ENCODE measurements at places on chromosomes 4 and X.
A peak's percentile ranks its signal among the peaks of the same experiment; 100 is the strongest.

- no peak for DNase-seq
Observed at GRCh38 chr4:41792166-41792565, 43.6 kb upstream of the PHOX2B start.

DNA sequence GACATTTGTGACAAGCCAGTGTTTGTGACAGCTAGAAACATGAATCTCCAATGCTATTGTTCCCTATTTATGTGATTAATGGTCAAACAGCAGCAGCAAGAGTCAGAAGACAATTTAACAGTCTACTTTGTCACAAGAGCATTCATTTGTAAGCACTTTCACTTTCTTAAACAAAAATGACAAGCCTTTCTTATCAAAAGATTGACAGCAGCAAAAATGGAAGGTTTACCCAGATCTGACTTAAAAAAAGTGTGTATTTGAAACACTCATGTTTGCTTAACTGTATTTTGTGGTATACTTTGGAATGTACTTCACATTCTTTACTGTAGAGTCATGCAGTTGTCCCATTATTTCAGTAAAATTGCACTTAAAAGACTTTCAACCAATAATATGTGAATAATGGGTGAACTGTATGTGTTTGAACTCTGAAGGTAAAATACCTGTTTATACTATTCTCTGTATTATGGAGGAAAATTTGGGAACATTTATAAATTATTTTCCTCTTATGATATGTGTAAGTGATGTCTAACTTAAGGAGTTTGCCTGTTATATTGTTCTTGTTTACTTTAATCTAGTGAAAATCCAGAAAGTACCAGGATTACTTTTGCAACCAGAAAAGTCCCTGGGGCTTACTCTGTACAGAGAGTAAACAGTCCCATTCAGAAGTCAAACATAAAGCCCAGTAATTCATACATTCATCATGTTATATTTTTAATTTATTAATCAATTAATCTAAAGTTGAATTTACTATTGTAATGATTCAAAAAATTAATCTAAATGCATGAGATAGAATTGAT, 314.9 kb upstream of the TRAM1L1 start:
- DNase-seq: peak; percentile 81

DNA sequence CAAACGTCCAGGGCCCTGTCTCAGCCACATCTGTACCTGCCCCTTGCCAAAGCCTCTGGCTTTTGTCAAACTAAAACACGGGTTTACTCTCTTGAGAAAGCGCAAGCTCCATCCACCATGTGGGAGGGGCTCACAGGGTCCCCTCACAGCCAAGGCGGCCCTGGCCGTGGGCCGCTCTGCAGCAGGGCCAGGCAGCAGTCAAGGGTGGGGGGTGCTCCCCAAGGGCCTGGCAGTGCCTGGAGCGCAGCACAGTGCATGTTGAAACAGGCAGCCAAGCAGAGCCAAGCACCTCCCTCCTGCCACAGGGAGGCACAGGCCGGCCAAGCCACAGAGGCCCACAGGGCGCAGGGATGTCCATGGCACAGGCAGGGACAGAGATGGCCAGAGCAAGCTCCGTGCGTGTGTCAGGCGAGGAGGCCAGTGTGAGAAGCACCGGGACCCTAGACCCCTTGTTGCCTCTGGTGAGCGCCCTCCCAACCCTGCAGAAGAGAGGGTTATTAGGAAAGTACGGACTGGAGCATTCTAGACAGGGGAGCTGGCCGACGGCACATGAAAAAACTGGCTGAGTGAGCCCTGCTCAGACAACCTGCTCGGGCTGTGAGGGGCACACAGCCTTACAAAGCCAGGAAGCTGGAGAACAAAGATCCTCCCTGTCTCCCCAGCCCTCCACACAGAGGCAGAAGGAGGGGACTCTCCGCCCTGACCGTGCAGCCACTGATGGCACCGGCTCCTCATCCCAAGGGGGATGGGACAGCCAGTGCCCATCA, 39.0 kb downstream of the FAM53A start:
- no peak for DNase-seq

DNA sequence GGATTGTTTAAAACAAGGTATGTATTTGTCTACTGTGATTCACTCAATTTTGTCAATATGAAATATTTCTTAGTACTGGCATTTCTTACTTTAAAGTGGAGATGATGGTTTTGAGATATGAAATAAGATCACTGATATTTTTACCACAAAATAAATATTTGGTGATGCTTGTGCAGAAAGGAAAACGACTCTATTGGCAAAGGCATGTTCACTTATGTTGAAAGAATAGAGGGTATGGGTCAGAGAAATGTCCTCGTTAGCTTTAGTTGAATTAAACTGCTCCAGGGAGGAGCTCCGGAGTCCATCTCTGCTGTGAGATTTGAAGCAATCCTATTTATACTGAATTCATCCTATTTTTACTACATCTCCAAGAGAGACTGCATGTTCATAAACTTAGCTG, 84.2 kb downstream of the SH3BGRL start:
- DNase-seq: no peak

GRCh38 chr4:168618577-168619265, 121.9 kb downstream of the PALLD start:
- DNase-seq: peak; percentile 98

GRCh38 chrX:139179592-139179991, 350.9 kb upstream of the F9 start:
- DNase-seq: no peak

DNA sequence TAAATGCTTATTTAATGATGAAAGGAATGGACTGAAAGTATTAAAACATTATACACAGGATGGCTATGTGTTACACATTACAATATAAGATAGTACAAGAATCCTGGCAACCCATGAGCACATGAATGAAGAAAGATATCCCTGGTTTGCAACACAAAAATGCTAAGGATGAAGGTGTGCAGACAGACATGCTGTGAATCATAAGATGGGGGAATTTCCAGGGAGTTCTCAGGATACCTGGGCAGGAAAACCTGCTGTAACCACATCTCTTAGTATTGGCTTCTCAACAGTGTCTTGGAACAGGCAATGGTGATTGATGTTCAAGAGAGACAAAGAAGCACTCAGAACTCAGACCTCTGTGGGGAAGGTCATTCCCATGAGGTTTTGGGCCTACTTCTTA, 23.9 kb upstream of the ANOS1 start:
- DNase-seq: no peak

Data from fibroblast of skin of back (primary cell).